ENCODE measurements at places on chromosomes 11 and 22.

DNA sequence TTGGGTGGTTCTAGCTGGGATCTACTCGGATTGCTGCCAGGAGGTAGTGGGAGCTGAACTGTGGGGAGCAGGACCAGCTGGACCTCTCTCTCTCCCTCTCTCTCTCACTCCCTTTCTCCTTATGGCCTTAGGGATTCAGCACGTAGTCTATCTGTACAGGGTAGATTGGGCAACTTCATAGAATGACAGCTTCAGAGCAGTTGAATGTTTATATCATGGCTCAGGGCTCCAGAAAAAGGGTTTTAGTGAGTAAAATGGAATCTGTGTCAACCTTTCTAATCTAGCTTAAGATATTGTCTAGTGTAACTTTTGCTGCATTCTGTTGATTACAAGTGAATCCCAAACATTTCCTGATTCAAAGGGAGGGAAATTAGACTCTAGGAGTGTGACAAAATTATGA lies 127.7 kb upstream of the PDGFD start:
- no peak for DNase-seq

GRCh38 chr11:65776710-65777141 lies 4.0 kb downstream of the AP5B1 start:
- DNase-seq: no peak

DNA sequence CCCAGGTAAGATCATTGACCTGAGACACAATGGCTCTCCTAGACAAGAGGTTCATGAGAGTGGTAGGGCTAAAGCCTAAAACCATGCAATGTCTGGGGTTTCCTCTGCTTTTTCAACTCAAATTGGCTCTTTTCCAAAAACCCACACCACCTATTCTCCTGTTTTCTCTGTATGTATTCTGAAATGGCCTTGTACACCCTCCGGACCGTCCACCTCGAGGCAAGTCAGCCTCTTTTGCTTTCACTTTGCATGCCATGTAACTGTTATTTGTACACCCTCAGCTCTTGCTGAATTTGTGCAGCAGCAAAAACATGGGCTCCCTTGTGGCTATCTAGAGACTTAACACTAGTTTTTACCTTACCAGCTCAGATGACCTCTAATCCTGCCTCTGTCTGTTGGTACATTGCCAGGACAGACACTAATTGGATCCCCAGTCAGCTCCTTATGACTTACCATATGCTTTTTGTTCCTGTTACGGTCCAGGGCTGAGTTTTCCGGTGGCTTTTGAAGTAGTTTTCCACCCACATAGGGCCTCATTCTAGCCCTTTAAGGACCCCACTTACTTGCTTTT lies 288.0 kb downstream of the SBF2 start:
- no peak for DNase-seq

DNA sequence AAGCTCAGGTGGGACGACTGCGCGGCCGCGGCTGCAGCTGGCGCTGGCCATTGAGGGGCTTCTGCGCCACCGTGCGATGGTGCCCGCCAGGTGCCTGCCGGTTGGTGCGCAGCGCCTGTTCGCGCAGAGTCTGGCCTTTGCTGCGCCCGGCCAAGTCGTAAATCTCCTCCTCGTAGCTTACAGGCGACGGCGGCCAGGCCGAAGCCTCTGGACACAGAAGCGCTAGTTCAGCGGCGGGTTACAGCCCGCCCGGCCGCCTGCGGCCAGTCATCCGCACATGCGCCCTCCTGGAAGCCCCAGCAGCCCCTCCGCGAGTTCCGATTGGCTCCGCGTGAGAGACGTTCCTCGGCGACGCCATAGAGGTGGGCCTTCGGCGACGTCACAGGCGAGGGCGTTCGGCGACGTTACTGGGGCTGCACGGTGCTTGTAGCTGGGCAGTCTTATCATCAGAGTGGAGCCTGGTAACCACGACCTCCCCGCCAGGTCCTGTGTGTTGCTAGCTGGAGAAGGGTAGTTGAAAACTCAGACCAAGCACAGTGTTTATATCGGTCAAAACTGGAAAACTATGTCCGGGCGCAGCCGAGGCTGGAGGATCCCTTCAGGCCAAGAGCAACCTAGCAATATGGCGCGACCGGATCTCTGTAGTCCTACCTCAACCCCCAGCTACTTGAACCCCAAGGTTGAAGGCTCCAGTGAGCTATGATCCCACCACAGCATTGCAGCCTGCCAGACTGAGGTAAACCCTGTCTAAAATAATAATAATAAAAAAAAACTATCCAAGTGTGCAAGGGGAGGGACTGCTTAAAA lies 265.7 kb downstream of the OR4C45 start:
- no peak for DNase-seq

- DNase-seq: no peak
These were observed 7.3 kb downstream of the AIP start for GRCh38 chr11:67489885-67490726.

GRCh38 chr11:45541693-45542434 lies 123.6 kb downstream of the CHST1 start:
- no peak for DNase-seq
